ENCODE measurements at places on chromosomes 3 and 15.

GRCh38 chr15:90151989-90152645, 49.0 kb upstream of the SEMA4B start:
- DNase-seq = no peak

GRCh38 chr3:45701172-45701867, 12.1 kb downstream of the SACM1L start:
- DNase-seq = no peak

DNA sequence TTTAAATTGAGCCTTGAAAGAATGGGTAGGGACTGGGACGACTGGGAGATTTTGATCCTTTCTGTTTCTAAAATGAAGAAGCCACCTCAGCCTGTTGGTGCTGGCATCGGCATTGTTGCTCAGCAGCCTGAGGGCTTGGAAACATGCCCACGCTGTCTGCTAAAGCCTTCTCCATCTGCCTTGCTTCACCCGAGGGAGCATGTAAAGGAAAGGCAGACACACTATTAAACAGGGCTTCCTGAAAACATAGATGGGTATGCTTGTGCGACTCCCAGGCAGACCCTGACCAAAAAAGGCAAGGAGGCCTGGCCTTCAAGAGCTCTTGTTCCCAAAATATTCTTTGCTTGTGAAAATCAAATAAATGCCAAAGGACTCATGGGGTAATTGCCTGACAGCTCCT, 84.2 kb upstream of the SLC4A7 start:
- DNase-seq = peak; percentile 60

- DNase-seq = no peak
Observed at GRCh38 chr3:33054100-33055092, 42.5 kb downstream of the GLB1 start.

GRCh38 chr15:85711580-85712192, 83.0 kb downstream of the KLHL25 start:
- DNase-seq = no peak

DNA sequence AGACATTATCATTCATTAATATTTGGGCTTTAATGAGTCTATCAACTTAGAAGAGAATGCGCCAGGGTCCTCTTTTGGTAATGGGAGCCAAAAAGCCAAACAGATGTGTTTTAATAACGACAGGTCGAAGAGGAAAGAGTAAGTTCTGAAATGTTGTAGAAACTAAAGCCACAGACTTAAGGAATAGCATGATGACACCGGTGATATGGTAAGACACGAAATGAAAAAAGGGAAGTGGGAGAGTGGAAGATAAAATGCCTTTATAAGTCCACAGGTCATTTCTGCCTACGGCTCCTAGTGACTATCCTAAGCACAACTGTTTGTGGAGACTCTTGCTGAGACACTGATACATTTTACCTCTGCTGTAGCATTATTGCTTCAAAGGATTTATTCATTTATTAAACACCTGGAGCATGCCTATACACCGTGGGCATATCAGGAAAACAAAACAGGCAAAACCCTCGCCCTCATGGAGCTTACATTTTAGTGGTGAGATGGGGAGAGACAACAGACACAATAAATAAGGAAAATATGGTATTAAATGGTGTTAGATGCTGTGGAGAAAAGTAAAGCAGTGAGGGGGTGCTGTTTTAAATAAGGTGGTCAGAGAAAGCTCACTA, 11.7 kb upstream of the CD47 start:
- DNase-seq = no peak

GRCh38 chr3:10763817-10764258, 52.2 kb upstream of the SLC6A11 start:
- no peak for DNase-seq

GRCh38 chr15:58459045-58459444, 27.3 kb downstream of the LIPC start:
- DNase-seq = no peak

Measured in stromal cell of bone marrow (primary cell).